Colonic mucosa (tissue), 4 donors: ENCODE measurements at places on chromosomes 2 and 18. TPM values are rescaled to one million over a fixed set of nuclear protein-coding genes. Genes with fewer than 3 reads are reported as not detected.

- peaks cover 5% of the 10 kb centered on the region for H3K4me1 ChIP-seq
- H3K4me3 ChIP-seq, result no peak overlapping the region
- H3K36me3 ChIP-seq, result no peaks in the 10 kb centered on the region
- no peak overlapping the region for H3K27ac ChIP-seq
Measured at GRCh38 chr18:57918601-57919000, 115.5 kb upstream of the ATP8B1 start.

- H3K4me1 ChIP-seq, result no peaks in the 10 kb centered on the region
- H3K27ac ChIP-seq, result no peak overlapping the region
- H3K4me3 ChIP-seq, result no peak overlapping the region
Measured at GRCh38 chr2:63898839-63899238, 57.1 kb downstream of the UGP2 start.

DNA sequence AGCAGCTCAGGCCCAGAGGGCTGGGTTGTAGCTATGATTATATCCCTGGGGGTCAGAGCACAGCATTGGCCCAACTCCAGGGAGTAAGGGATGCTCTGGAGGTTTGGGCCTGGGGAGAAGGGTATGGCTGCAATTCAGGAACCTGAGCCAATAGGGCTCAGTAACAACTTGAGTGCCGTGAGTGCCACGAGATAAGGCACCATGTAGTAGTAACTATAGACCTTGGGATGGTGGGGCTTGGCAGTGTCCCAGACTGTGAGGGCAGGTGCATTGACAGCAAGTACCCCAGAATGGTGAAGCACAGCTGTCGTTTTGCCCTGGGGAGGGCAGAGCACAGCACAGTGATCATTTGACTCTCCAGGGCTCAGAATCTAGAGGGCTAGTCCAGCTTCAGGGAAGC, 45.1 kb upstream of the ZNF396 start:
- DNase-seq, result no peak
- no peak overlapping the region for H3K27ac ChIP-seq
- no peaks in the 10 kb centered on the region for H3K4me1 ChIP-seq
- no peak overlapping the region for H3K4me3 ChIP-seq

GRCh38 chr2:59694176-59694575, 859.3 kb downstream of the BCL11A start:
- no peaks in the 10 kb centered on the region for H3K4me1 ChIP-seq
- H3K4me3 ChIP-seq, result no peak overlapping the region
- DNase-seq, result no peak
- no peaks in the 10 kb centered on the region for H3K36me3 ChIP-seq

GRCh38 chr2:85353876-85354285, 447 bp downstream of the RETSAT start:
- H3K27me3 ChIP-seq, result no peaks in the 10 kb centered on the region
- no peaks in the 10 kb centered on the region for H3K36me3 ChIP-seq
- H3K27ac ChIP-seq, result peak overlapping the region; percentile 94
- peaks cover 4% of the 10 kb centered on the region for H3K4me1 ChIP-seq
- DNase-seq, result peak; percentile 85
- H3K4me3 ChIP-seq, result peak overlapping the region; percentile 94

- no peak overlapping the region for H3K4me3 ChIP-seq
- H3K36me3 ChIP-seq, result no peaks in the 10 kb centered on the region
Measured at GRCh38 chr2:135818937-135819610, 17.9 kb downstream of the LCT start.

DNA sequence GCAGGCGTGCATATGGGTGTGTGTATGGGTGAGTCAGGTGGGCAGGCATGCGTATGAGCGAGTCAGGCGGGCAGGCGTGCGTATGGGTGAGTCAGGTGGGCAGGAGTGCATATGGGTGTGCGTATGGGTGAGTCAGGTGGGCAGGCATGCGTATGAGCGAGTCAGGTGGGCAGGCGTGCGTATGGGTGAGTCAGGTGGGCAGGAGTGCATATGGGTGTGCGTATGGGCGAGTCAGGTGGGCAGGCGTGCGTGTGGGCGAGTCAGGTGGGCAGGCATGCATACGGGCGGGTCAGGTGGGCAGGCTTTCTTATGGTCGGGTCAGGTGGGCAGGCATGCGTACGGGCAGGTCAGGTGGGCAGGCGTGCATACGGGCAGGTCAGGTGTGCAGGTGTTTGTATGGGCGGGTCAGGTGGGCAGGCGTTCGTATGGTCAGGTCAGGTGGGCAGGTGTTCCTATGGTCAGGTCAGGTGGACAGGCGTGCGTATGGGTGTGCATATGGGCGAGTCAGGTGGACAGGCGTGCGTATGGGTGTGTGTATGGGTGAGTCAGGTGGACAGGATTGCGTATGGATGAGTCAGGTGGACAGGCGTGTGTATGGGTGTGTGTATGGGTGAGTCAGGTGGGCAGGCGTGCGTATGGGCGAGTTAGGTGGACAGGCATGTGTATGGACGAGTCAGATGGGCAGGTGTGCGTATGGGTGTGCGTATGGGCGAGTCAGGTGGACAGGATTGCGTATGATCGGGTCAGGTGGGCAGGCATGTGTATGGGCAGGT, 28.7 kb upstream of the KLF11 start:
- H3K4me3 ChIP-seq, result no peak overlapping the region
- DNase-seq, result no peak
- no peaks in the 10 kb centered on the region for H3K36me3 ChIP-seq
- no peak overlapping the region for H3K27ac ChIP-seq
- H3K27me3 ChIP-seq, result no peaks in the 10 kb centered on the region

DNA sequence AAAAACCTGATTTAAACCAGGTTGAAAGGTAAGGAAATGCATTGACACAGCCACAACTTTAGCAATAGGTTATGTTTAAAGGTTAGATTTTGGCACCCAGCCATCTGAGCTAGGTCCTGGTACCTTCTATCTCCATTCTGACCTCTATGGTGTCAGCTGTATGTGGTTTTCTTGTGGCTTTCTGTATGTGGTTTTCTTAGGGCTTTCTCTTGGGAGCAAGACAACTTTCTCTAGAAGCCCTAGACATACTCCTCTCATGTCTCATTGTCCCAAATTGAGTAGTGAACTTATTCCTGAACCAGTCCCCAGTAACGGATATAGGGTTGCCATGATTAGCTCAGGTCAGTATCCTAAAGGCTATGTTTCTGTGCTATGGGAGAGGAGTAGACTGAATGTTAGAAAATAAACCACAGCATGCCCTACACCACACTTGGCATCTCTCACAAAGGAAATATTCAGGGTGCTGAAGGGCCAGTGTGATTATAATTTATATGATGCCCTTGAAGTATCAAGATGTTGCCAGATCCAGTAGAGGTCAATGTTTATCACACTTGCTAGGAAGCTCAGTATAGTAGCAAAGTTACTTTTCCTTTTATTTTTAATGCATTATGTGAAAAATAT, 176.1 kb downstream of the CAPN13 start:
- H3K4me3 ChIP-seq, result no peak overlapping the region
- no peaks in the 10 kb centered on the region for H3K27me3 ChIP-seq
- no peak overlapping the region for H3K27ac ChIP-seq
- H3K4me1 ChIP-seq, result no peaks in the 10 kb centered on the region
- H3K36me3 ChIP-seq, result no peaks in the 10 kb centered on the region
- DNase-seq, result no peak

The RIF1 gene
- total RNA-seq, result 34.2 TPM

The RUFY4 gene
- not detected for total RNA-seq

The CRACDL gene
- 11.5 TPM for total RNA-seq

The KIF5C gene
- 3.4 TPM for total RNA-seq

The HPCAL1 gene
- 85.7 TPM for total RNA-seq
